ENCODE measurements at places on chromosomes 11 and 22. TPM values are rescaled to one million over a fixed set of nuclear protein-coding genes. Genes with fewer than 3 reads are reported as not detected.

OR8D4 gene
- total RNA-seq = not detected

- H3K27me3 ChIP-seq = no peaks in the 10 kb centered on the region
- no peak overlapping the region for H3K27ac ChIP-seq
- no peaks in the 10 kb centered on the region for H3K36me3 ChIP-seq
- no peak for DNase-seq
Observed at GRCh38 chr11:43925932-43926505, 16.4 kb upstream of the C11orf96 start.

GRCh38 chr11:11171854-11172253 lies 181.2 kb downstream of the CSNK2A3 start:
- peak; percentile 31 for DNase-seq
- no peak overlapping the region for H3K4me3 ChIP-seq
- no peak overlapping the region for H3K27ac ChIP-seq
- no peaks in the 10 kb centered on the region for H3K36me3 ChIP-seq
- peaks cover 13% of the 10 kb centered on the region for H3K4me1 ChIP-seq

DNA sequence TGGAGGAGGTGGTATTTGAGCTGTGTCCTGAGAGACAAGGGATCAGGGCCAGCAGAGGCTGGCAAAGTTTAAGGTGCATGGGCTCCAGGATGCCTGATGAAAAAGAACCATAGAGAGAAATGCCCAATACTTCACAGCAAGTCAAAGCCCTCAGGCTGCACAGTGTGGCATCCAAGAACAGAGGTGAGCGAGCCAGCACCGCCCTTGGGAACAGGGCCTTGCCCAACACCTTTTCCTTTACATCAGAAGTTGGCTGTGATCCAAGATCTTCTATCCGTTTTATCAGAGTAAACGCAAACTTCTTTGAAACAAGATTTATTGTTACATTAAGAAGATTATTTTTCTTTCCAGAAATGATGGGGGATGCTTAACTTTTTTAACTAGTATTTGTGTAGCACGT lies 1.4 kb downstream of the B3GNT6 start:
- no peak overlapping the region for H3K4me3 ChIP-seq
- no peaks in the 10 kb centered on the region for H3K36me3 ChIP-seq
- H3K4me1 ChIP-seq = no peaks in the 10 kb centered on the region
- H3K27me3 ChIP-seq = no peaks in the 10 kb centered on the region
- no peak overlapping the region for H3K27ac ChIP-seq

DNA sequence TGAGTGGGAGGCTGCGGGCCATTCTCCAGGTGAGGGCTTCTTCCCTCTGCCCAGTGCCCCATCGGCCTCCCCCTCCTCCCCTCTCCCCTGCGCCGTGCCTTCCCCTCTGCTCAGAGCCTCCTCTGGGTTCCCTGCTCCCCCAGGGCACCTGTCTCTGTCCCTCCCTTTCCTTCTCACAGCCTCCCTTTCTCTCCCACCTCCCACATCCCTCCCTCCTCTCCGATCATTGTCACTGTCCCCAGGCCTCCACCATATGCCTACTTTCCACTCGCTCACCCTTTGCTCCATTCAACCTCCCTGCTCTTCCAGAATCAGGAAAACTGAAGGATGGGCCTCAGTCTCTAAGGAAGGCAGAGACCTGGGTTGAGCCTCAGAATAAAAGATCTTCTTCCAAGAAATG lies 9.9 kb upstream of the APOBEC3H start:
- no peak overlapping the region for H3K4me3 ChIP-seq
- H3K27ac ChIP-seq = no peak overlapping the region
- H3K4me1 ChIP-seq = peaks cover 63% of the 10 kb centered on the region
- H3K27me3 ChIP-seq = no peaks in the 10 kb centered on the region
- no peak for DNase-seq

All from CD8-positive, alpha-beta memory T cell (primary cell).